ENCODE measurements at places on chromosomes 2 and 18.
A peak's percentile ranks its signal among the peaks of the same experiment; 100 is the strongest.

GRCh38 chr2:71143782-71144181 lies 13.3 kb downstream of the MPHOSPH10 start:
- DNase-seq = no peak
- H3K4me1 ChIP-seq = no peaks in the 10 kb centered on the region
- no peak overlapping the region for H3K27ac ChIP-seq

GRCh38 chr2:143329288-143329687 lies 200.1 kb downstream of the ARHGAP15 start:
- DNase-seq = no peak
- no peaks in the 10 kb centered on the region for H3K36me3 ChIP-seq
- H3K27ac ChIP-seq = no peak overlapping the region
- no peaks in the 10 kb centered on the region for H3K4me1 ChIP-seq
- H3K4me3 ChIP-seq = no peak overlapping the region

DNA sequence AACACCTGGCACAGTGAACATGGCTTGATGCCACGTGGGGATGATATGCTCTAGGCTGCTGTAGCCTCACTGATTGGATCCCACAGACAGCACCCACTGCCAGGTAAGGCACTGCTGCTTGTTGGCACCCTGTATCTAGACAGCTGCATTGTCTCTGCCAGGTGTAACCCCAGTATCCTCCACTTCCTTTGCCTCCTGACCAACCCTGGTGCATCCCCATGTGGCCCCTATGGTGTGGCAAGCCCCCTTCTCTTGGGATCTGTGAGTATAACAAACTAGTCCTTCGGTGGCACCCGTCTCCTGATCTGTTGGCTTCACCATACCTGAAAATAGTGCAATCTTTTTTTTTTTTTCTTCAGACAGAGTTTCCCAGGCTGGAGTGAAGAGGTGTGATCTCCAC lies 11.1 kb downstream of the TEX51 start:
- H3K27ac ChIP-seq = no peak overlapping the region
- no peaks in the 10 kb centered on the region for H3K27me3 ChIP-seq
- no peak for DNase-seq
- H3K4me3 ChIP-seq = no peak overlapping the region
- H3K36me3 ChIP-seq = no peaks in the 10 kb centered on the region

- no peak for DNase-seq
- no peaks in the 10 kb centered on the region for H3K27me3 ChIP-seq
- H3K4me1 ChIP-seq = no peaks in the 10 kb centered on the region
- H3K27ac ChIP-seq = no peak overlapping the region
These were observed 14.1 kb downstream of the LAMA3 start for GRCh38 chr18:23703057-23703986.

DNA sequence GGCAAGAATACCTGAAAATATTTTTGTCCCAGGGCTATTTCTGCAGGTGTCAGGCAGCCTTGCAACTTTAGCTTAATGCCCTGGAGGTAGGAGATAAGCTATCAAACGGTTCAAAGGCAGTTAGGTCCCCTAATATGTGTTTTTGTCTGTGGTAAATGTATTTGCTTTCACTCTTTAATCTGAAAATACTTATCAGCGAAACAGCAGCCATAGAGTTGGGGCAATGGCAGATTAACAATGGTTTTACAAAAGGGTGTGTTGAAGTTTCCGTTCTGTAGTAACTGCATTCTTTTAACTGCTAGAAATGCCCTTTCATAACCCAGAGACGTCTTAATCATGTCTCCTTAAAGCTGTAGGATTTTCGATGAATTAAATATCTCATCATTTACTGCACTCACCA lies 265.0 kb upstream of the TRIB2 start:
- H3K27ac ChIP-seq = peak overlapping the region; percentile 56
- H3K4me3 ChIP-seq = peak overlapping the region; percentile 22
- H3K36me3 ChIP-seq = no peaks in the 10 kb centered on the region
- H3K27me3 ChIP-seq = no peaks in the 10 kb centered on the region

GRCh38 chr2:147068071-147068470 lies 776.8 kb upstream of the ACVR2A start:
- H3K4me3 ChIP-seq = no peak overlapping the region
- DNase-seq = no peak
- no peaks in the 10 kb centered on the region for H3K4me1 ChIP-seq
- H3K27ac ChIP-seq = no peak overlapping the region
- H3K36me3 ChIP-seq = no peaks in the 10 kb centered on the region
- no peaks in the 10 kb centered on the region for H3K27me3 ChIP-seq

- H3K27me3 ChIP-seq = no peaks in the 10 kb centered on the region
- H3K36me3 ChIP-seq = no peaks in the 10 kb centered on the region
- peaks cover 26% of the 10 kb centered on the region for H3K4me1 ChIP-seq
- no peak overlapping the region for H3K4me3 ChIP-seq
These were observed 356.0 kb downstream of the PTPRM start for GRCh38 chr18:7923105-7923504.

- no peaks in the 10 kb centered on the region for H3K27me3 ChIP-seq
- H3K4me3 ChIP-seq = no peak overlapping the region
- no peaks in the 10 kb centered on the region for H3K4me1 ChIP-seq
- no peak for DNase-seq
- H3K27ac ChIP-seq = no peak overlapping the region
- H3K36me3 ChIP-seq = no peaks in the 10 kb centered on the region
These were observed 61.3 kb upstream of the SH3RF3 start for GRCh38 chr2:109067631-109068125.

DNA sequence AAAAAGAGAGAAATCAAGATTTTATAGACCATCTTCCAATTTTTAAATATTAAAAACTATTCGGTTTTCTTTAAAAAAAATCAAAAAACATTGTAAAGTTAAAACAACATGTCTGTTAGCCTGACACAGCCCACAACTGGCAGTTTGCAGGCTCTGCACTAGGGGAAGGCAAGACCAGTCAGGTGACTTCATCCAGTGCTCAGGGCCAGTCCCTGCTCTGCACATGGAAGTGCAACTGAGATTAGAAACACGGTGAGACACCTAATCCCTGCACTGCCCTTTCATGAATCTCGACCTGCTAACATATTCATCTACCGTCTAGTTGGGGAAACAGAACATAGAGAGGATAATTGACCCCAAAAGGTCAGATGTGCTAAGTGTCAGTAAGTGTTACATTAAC lies 135.2 kb downstream of the BARD1 start:
- H3K4me3 ChIP-seq = no peak overlapping the region
- no peak overlapping the region for H3K27ac ChIP-seq
- no peaks in the 10 kb centered on the region for H3K27me3 ChIP-seq
- no peak for DNase-seq

GRCh38 chr2:25388491-25388890 lies 46.8 kb upstream of the DNMT3A start:
- H3K27me3 ChIP-seq = no peaks in the 10 kb centered on the region
- DNase-seq = no peak
- no peak overlapping the region for H3K4me3 ChIP-seq
- no peaks in the 10 kb centered on the region for H3K36me3 ChIP-seq
- no peak overlapping the region for H3K27ac ChIP-seq
- H3K4me1 ChIP-seq = no peaks in the 10 kb centered on the region

- no peaks in the 10 kb centered on the region for H3K36me3 ChIP-seq
- no peak for DNase-seq
- H3K4me1 ChIP-seq = no peaks in the 10 kb centered on the region
These were observed 739.7 kb upstream of the DDX18 start for GRCh38 chr2:117074756-117075155.

DNA sequence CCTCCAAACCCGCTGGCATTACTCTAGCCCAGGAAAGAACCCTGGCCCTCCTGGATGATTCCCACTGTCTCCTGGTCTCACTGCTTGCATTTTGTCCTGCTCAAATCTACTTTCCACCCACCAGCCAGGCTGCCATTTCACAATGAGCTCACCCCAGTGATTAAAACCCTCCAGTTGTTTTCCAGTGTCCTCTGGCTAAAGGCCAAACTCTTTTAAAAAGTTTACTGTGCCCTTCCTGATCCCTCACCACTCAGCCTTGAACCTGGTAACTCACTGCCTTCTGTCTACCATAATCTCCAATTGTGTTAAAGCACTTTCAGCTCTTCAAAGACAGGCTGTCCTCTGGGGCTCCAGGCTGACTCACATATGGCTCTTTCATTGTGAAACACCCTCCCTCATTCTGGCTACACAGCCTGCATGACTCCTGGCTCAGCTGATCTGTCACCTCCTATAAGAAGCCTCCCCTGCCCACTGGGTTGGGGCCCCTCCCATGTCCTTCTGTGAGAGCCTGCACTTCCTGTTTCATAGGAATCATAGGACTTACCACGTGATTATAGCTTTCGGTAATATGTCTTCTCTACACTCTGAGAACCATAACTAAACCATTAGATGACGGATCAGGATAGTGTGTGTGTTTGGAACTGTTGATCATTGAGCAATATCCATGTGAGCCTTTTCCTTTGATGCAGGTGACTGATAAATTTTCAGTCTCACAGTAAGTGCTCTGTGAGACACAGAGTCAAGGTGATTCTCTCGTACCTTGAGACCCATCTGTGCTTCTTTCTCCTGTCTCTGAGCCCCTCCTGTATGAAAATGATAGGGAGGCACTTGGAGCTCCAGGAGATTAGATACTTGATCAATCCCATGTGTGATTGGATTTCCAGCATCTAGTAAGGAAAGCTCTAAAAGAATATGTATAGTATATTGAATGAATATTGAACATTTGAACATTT lies 590.8 kb upstream of the ID2 start:
- H3K4me1 ChIP-seq = no peaks in the 10 kb centered on the region
- H3K27me3 ChIP-seq = no peaks in the 10 kb centered on the region
- no peak overlapping the region for H3K4me3 ChIP-seq
- H3K27ac ChIP-seq = no peak overlapping the region
- no peaks in the 10 kb centered on the region for H3K36me3 ChIP-seq

GRCh38 chr2:117523267-117523666 lies 291.2 kb upstream of the DDX18 start:
- H3K4me1 ChIP-seq = no peaks in the 10 kb centered on the region
- H3K36me3 ChIP-seq = no peaks in the 10 kb centered on the region
- DNase-seq = peak; percentile 70
- H3K27ac ChIP-seq = no peak overlapping the region

DNA sequence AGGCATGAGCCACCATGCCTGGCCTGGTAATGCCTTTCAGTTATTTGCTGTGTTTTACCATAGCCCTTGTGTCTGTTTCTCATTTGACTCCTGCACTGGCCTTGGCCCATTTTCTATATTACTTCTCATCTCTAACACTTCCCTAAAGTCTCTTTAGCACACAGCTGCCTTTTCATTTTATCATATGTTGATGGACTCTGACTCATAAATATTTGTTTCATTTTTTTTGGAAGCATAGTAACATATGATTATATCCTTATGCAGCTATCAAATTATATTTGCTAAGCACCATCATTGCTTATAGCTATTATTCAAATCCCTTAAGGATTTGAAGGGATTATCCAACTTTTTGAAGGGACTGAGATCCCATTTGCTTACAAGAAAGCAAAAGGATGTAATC lies 320.3 kb downstream of the GPD2 start:
- H3K27me3 ChIP-seq = no peaks in the 10 kb centered on the region
- H3K4me1 ChIP-seq = no peaks in the 10 kb centered on the region
- no peaks in the 10 kb centered on the region for H3K36me3 ChIP-seq
- H3K27ac ChIP-seq = no peak overlapping the region

GRCh38 chr18:25473008-25473407 lies 121.0 kb upstream of the ZNF521 start:
- H3K4me3 ChIP-seq = no peak overlapping the region
- DNase-seq = no peak
- H3K4me1 ChIP-seq = peaks cover 21% of the 10 kb centered on the region
- H3K36me3 ChIP-seq = no peaks in the 10 kb centered on the region

GRCh38 chr2:37792366-37792765 lies 120.9 kb upstream of the CDC42EP3 start:
- no peaks in the 10 kb centered on the region for H3K27me3 ChIP-seq
- no peak overlapping the region for H3K27ac ChIP-seq
- no peak overlapping the region for H3K4me3 ChIP-seq
- no peaks in the 10 kb centered on the region for H3K36me3 ChIP-seq
- peaks cover 36% of the 10 kb centered on the region for H3K4me1 ChIP-seq

GRCh38 chr2:36492216-36492945 lies 105.6 kb downstream of the FEZ2 start:
- no peaks in the 10 kb centered on the region for H3K27me3 ChIP-seq
- H3K36me3 ChIP-seq = no peaks in the 10 kb centered on the region
- no peak overlapping the region for H3K4me3 ChIP-seq
- peaks cover 70% of the 10 kb centered on the region for H3K4me1 ChIP-seq

- no peak overlapping the region for H3K27ac ChIP-seq
- no peak for DNase-seq
- peaks cover 1% of the 10 kb centered on the region for H3K4me1 ChIP-seq
These were observed 23.0 kb downstream of the EPHA4 start for GRCh38 chr2:221549143-221549542.

DNA sequence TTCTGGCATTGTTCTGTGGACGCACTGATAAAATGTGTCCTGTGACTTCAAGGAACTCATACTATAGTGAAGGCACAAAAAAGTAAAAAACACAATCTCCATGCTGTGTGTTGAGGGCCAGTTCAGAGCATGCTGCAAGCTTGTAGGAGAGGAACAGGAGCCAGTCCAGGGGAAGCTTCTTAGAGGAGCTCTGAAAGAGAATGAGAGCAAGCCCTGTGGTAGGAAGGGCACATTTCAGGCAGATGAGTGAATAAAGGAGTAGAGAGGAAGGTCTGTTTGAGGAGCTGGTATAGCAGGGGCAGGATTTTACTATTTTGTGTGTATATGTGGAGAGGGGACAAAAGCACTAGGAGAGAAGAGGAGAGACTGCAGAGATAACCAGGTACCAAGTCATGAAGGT lies 478.3 kb downstream of the ZEB2 start:
- no peaks in the 10 kb centered on the region for H3K27me3 ChIP-seq
- no peak overlapping the region for H3K4me3 ChIP-seq
- H3K4me1 ChIP-seq = no peaks in the 10 kb centered on the region
- DNase-seq = no peak
- no peak overlapping the region for H3K27ac ChIP-seq

GRCh38 chr18:65748321-65748720 lies 2.5 kb upstream of the CDH7 start:
- H3K4me3 ChIP-seq = no peak overlapping the region
- DNase-seq = no peak
- peaks cover 10% of the 10 kb centered on the region for H3K4me1 ChIP-seq
- H3K36me3 ChIP-seq = no peaks in the 10 kb centered on the region
- peaks cover 7% of the 10 kb centered on the region for H3K27me3 ChIP-seq

GRCh38 chr2:80719607-80720006 lies 415.1 kb upstream of the LRRTM1 start:
- H3K27ac ChIP-seq = no peak overlapping the region
- no peaks in the 10 kb centered on the region for H3K4me1 ChIP-seq
- no peaks in the 10 kb centered on the region for H3K27me3 ChIP-seq
- no peaks in the 10 kb centered on the region for H3K36me3 ChIP-seq

- DNase-seq = no peak
- H3K27me3 ChIP-seq = no peaks in the 10 kb centered on the region
- H3K36me3 ChIP-seq = no peaks in the 10 kb centered on the region
- H3K27ac ChIP-seq = no peak overlapping the region
- H3K4me1 ChIP-seq = no peaks in the 10 kb centered on the region
These were observed 77.7 kb downstream of the GULP1 start for GRCh38 chr2:188369365-188369764.

- no peaks in the 10 kb centered on the region for H3K27me3 ChIP-seq
- DNase-seq = no peak
- H3K4me1 ChIP-seq = peaks cover 22% of the 10 kb centered on the region
- H3K27ac ChIP-seq = peak overlapping the region; percentile 58
- no peaks in the 10 kb centered on the region for H3K36me3 ChIP-seq
These were observed 9.5 kb upstream of the RNF103 start for GRCh38 chr2:86633155-86633651.
